Endothelial cell (in vitro differentiated cells): ENCODE measurements at places on chromosomes 6 and 20.
A peak's percentile ranks its signal among the peaks of the same experiment; 100 is the strongest.

GRCh38 chr6:44367681-44368080 lies 19.8 kb upstream of the CDC5L start:
- DNase-seq = peak; percentile 9

- DNase-seq = no peak
These were observed 368.9 kb upstream of the JARID2 start for GRCh38 chr6:14876778-14877613.

GRCh38 chr20:39941245-39941644 lies 747.8 kb downstream of the MAFB start:
- DNase-seq = no peak

GRCh38 chr6:31328355-31328960 lies 28.5 kb downstream of the HLA-B start:
- no peak for DNase-seq

DNA sequence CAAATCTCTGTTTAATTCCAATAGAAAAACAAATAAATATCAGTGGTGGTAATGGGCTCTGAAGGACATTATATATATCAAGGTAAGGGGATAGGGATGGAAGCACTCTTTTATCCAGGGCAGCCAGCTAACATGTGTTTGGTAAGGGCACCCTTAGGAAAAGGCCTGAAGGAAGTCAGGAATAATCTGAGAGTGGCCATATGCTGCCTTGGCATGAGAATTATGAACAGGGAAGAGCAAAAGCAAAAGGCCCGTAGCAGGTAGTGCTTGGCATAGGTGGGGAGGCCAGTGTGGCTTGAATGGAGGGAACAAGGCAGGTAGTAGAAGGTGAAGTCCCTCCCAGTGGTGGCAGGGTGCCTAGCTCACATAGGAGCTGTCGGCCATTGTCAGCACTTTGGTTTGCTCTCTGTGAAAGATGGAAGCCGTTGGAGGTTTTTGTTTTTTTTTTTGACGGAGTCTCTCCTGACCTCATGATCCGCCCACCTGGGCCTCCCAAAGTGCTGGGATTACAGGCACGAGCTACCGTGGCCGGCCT lies 39.6 kb upstream of the CSE1L start:
- no peak for DNase-seq

DNA sequence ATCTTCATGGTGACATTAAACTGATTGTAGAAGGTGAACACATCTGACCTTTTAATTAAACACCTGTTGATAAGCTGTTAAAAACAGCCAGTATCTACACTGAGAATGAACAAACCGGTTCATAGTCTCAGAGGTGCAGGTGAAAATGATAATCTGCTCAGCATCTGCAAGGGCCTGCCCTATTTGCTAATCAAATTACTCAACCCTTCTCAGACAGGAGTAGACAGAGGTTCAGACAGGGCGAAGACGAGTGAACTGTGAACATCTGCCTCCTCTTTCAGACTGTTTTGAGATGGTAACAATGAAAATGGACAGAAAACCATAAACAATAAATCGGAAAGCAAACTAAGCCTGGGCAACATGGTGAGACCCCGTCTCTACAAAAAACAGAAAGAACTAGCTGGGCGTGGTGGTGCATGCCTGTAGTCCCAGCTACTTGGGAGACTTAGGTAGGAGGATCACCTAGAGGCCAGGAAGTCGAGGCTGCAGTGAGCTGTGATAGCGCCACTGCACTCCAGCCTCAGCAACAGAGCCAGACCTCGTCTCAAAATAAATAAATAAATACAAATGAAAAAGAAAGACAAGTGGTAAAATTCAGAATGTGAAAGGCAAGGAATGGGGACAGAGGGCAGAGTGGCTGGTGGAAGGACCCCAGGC lies 55.9 kb downstream of the NINL start:
- no peak for DNase-seq

DNA sequence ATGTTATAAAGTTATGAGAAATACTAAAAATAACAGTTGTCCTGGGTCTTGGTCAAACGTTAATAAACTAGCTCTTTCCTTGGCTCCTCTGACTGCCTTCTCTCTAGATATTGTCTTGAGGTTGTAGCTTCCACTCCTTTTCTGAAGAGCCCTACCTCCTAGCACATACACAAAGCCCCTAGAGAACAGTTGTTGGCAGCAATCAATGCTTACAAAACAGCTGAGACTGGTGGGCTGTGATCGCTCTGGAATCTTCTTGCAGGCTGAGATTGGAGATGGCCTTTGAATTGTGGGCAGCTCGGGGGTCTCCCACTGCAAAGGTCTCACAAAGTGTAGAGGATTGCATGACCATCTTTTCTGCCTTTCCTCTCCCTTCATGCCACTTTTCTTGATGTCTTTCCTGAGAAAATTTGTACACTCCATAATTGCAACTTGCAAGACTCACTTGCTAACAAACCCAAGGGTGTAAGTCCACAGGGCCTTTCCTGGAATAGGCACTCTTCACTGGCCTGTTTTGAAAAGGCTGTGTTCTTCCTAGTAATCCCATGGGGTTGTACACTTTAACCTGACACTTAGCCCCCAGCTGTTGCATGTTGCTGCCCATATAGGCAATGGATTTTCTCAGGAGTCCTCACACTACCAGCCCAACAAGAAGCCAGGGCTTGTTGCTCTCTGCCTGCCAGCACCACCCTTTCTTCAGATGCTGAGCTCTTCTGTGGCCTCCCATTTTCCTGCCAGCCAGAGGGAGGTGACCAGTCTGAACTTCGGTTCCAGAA lies 99.9 kb downstream of the TCP11 start:
- no peak for DNase-seq

- DNase-seq = no peak
These were observed 51.3 kb downstream of the DAAM2 start for GRCh38 chr6:39843305-39844020.

DNA sequence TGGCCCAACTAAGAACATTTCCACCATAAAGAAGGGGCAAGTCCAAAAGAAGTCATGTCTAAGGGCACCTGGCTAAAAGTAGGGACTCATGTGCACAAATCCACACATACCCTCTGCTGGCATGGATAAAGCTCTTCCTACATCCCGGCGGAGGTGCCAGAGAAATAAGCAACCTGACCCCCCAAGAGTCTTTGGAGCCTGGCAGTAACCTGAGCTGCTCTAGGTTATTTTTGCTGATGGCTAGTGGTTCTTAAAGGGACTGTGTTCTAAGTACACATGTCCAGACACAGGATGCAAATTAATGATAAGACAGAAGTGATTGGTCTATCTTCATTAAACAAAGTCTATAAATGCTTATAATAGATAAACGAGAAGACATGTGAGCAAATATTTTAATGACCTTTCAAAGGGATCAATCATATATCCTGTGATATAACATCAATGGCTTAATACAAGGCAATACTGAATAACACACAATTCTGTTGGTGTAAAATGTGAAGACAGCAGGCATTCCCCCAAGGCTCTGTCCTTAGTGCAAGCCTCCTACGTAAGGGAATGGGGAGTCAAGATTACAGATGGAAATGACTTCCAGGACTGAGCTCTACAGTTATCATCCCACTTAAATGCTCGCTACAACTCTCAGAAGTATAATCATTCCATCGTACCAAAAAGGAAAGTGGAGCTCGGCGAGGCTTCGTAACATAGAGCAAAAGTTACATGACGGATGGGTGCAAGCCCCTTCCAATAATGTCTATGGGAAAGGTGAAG lies 52.5 kb downstream of the HIVEP2 start:
- no peak for DNase-seq

GRCh38 chr20:59182401-59183044 lies 18.9 kb downstream of the ZNF831 start:
- DNase-seq = no peak

- peak; percentile 61 for DNase-seq
These were observed at the start of gene VGLL2 for GRCh38 chr6:117265410-117266256. TSS of gene VGLL2 (plus strand) at chr6:117265558. CDS start at chr6:117265764, 206 bp downstream.

DNA sequence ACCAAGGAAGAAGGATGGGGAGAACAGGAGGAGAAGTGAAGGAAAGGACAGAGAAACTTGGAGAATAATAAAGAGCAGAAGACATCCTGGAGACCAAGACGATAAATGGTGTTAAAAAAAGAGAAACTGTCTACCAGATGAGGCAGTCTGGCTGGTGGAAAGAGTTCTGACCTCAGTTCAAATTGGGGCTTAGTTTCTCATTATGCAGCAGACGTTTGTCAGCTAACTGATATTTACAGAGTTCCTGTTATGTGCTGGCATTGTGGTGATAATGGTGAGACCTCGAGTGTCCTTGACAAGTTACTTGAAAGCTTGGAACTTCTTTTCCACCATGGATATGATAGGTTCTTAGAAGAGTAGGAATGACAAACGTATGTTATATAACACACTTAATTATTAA lies 142.7 kb downstream of the LRRC1 start:
- no peak for DNase-seq

- no peak for DNase-seq
These were observed 59.5 kb downstream of the PRND start for GRCh38 chr20:4781211-4781610.

DNA sequence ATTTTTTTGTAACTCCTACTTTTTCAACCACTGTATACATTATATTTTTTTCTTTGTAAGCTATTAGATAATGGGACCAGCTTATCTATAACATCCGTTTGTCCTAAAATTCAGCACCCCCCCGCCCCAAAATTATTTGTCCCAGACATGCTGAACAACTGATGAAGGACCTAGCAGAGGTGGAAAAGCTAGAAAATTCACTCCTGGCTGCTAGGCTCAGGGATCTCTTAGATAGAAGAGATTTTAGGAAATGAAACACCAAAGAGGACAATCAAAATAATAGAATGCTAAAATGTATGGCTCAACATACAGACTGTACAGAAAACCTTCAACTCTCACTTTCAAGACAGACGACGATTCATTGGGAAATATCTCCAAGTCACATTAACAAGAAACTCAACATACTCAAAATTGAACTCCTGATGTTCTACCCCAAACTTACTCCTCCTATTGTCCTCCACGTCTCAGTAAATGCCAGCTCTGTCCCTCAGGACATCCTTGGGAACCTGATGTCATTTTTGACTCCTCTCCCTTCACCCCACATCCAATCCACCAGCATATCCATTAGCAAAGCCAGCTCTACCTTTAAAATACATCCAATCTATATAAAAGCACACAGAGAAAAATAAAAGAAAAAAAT lies 4.7 kb downstream of the SOD2 start:
- no peak for DNase-seq

- no peak for DNase-seq
These were observed 126.3 kb downstream of the HIVEP1 start for GRCh38 chr6:12138381-12138780.

DNA sequence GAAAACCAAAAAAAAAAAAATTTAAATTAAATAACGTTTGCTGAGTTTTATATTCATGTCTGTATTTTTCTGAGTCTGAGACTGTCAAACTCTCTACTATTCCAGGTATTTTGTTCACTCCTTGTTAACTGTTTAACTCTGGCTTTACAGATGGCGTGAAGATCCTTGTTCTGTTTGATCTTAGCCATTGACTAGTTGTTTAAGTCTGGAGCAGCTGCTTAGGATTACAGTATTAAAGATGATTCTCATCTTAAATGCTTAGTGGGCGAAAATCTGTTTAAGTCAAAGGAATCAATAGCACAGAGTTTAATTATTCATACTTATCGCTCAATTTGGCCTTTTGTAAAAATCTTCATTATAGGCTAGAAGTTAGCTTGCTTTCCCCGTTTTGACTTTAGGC lies 2.4 kb downstream of the PHACTR2 start:
- DNase-seq = no peak

GRCh38 chr20:23161244-23161891 lies 75.2 kb upstream of the CD93 start:
- DNase-seq = no peak

DNA sequence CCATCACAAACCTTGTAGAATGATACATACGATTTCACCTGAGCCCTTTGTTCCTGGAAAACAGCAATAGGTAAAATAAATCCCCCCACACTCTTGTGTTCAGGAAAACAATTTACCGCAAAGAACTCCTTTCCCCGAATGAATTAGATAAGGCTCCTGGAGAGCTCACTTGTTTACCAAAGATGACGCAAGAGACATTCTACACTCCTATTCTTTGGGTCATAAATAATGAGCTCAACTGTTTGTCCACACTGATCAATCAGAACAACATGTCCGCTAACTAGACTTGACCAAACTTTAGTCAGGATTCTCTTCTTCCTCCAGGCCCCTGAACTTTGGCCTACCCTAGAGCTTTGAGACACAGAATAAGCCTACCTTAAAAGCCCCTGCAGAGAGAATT lies 271.9 kb upstream of the OPRM1 start:
- no peak for DNase-seq

- no peak for DNase-seq
These were observed 32.7 kb upstream of the FANCE start for GRCh38 chr6:35419417-35419816.

DNA sequence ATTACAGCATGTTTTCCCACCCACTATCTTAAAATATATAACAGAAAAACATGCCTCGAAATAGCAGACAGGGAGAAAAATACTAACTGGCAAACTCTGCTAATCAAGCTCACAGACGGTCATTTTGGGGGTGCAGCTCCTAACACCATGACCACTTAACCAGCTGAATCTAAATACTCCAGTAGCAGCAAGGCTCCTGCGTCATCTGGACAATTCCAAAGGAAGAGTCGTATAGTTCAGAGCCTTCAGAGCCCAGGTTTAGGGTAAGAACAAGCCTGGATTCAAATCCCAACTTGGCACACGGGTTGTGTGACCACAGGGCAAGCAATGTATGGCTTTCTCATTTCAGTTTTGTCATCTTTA lies 81.3 kb upstream of the COL21A1 start:
- no peak for DNase-seq

DNA sequence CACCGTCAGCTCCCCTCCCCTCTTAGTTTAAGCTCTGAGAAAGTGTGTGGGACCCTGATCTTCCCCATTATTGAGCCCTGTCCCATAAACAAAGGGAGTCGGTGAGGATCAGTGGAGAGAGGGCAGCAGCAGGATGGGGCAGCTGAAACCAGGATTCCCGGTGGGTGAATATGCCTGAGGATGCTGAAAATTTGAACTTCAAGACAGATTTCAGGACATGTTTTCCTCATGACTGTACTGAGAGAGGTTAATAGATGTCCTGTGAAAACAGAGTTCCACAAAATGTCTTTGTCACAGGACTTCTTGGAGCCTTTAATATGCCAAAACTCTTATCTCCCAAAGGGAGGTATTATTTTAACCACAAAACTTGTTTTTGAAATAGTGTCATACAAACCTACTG lies 53.5 kb upstream of the SLC22A16 start:
- no peak for DNase-seq

- no peak for DNase-seq
These were observed 28.9 kb upstream of the RIPK1 start for GRCh38 chr6:3039384-3039783.

GRCh38 chr6:27478706-27479318 lies 5.9 kb upstream of the ZNF184 start:
- DNase-seq = peak; percentile 73
